Stimulated activated CD8-positive, alpha-beta memory T cell treated with anti-CD3 and anti-CD28 coated beads, Interleukin-4, amount 100 ng/mL, for 1 hour (primary cell): ENCODE measurements at places on chromosomes 13 and 19.

DNA sequence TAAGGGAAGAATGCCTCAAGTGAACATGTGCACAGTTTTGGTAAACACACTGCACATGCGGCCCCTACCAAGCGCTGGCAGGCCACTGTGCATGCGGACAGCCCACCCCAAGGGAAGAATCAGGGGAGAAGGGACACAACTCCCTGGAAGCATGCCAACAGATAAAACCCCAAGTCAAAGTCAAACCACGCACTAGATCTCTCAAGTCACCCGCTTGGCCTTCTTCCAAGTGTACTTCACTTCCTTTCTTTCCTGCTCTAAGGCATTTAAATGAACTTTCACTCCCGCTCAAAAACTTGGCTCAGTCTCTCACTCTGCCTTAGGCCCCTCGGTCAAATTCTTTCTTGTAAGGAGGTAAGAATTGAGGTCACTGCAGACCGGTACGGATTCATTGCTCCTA is 4.6 kb upstream of the RFXAP start:
- DNase-seq: no peak

GRCh38 chr13:36840718-36841250 is 21.8 kb downstream of the RFXAP start:
- no peak for DNase-seq

DNA sequence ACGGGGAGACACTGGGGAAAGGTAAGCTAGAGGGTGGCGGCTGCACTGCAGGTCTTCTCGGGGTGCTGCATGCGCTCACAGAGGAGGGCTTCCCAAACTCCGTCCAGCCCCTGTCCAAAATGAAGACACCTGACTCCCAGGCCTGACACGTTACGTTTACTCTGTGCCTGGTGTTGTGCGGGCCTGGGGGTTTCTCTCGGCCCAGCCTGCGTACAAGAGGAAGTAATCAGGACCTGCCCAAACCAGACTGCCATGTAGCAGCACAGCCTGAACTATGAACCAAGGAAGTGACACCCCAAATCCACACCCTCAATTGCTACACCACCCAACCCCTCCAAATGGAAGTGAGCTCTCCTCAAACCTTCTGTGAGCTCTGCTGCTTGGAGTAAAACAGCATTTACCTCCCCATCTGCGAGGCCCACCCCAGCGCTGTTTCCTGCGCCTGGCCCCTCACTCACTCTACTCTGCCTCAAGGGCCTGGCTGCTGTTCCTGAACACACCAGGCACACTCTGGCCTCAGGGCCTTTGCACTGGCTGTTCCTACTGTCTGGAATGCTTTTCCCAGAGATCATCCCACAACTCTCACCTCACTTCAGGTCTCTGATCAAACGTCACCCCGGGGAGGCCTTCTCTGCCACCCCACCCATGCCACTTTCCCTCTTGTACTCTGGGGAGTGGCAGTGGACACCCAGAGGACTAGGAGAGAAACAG is 3.0 kb downstream of the HSPBP1 start:
- no peak for DNase-seq

DNA sequence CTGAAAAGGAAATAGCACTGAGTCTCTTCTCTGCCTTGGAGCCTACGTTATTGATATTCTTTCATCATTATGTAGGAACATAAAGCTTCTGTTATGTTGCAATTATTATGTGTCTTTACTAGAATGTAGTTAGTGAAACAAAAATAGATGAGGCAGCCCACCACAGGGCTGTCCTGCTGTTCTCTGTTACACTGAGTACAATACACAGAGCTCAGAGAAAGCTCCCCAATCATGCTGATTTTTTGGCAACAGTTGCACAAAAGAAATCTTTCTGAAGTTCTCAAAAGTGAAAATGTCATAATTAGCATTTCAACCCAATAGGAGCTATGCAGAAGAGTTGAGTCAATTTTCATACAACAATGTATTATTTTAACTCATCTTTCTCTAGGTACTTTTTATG is 119.5 kb downstream of the EFNB2 start:
- DNase-seq: no peak

GRCh38 chr13:22219709-22220108 is 548.8 kb downstream of the FGF9 start:
- no peak for DNase-seq

GRCh38 chr19:12666265-12667048 is at the start of the genes MAN2B1 and WDR83:
MAN2B1 (minus strand) TSS chr19:12666742; CDS start chr19:12666701, 41 bp downstream.
WDR83 (plus strand) TSS chr19:12666807; CDS start chr19:12669791, 2,984 bp downstream.
- DNase-seq: peak; percentile 58

DNA sequence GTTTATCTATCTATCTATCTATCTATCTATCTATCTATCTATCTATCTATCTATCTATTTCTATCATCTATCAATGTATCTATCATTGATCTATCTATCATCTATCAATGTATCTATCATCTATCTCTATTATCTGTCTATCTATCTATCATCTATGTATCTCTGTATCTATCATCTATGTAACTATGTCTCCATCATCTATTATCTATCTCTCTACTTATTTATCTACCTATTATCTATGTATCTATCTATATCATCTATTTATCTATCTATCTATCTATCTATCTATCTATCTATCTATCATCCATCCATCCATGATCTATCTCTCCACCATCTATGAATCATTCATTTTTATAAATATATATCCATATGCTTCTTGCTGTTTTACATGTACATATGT is 15.8 kb downstream of the CYP4F3 start:
- no peak for DNase-seq

- DNase-seq: no peak
These were observed 143.3 kb downstream of the DCLK1 start for GRCh38 chr13:35987572-35988513.

- DNase-seq: peak; percentile 50
These were observed 10.5 kb upstream of the B3GNT3 start for GRCh38 chr19:17784201-17785008.

- no peak for DNase-seq
These were observed 748 bp upstream of the SIGLEC8 start for GRCh38 chr19:51458899-51459505.

DNA sequence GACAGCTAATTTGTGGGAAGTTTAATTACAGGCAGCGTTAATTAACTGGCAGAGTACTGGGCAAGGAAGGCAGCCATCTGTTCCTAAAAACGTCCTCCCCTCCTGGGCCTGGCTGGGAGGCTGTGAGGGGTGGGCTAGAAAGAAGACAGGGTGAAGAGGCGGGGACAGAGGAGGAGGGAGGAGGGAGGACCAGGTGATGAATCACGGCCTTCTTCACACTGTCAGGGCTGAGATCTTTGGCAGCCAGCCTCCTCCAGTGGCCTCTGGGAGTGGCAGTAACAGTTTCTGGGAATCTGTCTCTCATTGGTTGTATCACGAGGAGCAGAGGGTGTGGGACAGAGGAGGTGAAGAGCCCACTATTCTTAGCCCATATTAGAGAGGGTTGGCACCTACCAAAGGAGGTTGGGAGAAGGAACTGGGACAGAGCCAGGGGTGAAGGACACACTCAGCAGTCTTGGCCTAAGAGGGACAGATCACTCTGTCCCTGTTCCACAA is 9.6 kb upstream of the ZNRF4 start:
- no peak for DNase-seq

GRCh38 chr13:35675651-35676050 is 199.2 kb upstream of the MAB21L1 start:
- no peak for DNase-seq

GRCh38 chr19:35155441-35155840 is 906 bp downstream of the FXYD5 start:
- no peak for DNase-seq

GRCh38 chr13:95212983-95213850 is 88.0 kb downstream of the ABCC4 start:
- no peak for DNase-seq

- no peak for DNase-seq
These were observed 103.8 kb downstream of the KL start for GRCh38 chr13:33119856-33120543.

- no peak for DNase-seq
These were observed 12.3 kb upstream of the DNMT1 start for GRCh38 chr19:10207026-10207425.

DNA sequence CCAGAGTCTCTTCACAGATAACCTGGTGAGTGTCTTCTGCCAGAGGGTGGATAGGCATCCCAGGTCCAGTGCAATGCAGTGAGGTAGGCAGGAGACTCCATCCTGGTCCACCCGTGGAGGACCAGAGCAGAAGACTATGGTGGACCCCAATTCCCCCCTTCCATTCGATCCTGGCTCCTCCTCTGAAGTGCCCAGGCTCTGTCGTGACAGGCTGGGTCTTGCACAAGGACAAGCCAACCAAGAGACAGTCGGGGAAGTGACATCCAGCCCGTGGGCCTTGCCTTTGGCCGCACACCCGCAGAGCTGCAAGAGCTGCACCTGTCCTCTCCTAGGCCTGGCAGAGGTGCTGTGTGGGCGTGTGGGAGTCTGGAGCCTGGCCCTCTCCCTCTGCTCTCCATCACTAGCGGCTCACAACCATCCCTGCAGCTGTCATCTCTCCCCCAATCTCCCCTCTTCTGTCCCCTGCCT is 3.1 kb downstream of the ZNF784 start:
- DNase-seq: no peak

GRCh38 chr13:84362777-84363176 is 480.5 kb upstream of the SLITRK1 start:
- no peak for DNase-seq

DNA sequence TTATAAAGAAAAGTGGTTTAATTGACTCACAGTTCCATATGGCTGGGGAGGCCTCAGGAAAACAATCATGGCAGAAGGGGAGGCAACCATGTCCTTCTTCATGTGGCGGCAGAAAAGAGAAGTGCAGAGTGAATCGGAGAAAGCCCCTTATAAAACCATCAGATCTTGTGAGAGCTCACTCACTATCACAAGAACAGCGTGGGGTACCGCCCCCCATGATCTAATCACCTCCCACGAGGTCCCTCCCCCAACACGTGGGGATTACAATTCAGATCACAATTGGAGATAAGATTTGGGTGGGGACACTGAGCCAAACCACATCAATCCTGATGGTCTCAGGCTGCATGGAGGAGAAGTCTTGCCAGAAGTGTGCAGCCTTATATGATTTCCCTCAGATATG is 26.0 kb downstream of the TM9SF2 start:
- no peak for DNase-seq

- no peak for DNase-seq
These were observed 970.5 kb downstream of the UQCRFS1 start for GRCh38 chr19:28242317-28242927.

DNA sequence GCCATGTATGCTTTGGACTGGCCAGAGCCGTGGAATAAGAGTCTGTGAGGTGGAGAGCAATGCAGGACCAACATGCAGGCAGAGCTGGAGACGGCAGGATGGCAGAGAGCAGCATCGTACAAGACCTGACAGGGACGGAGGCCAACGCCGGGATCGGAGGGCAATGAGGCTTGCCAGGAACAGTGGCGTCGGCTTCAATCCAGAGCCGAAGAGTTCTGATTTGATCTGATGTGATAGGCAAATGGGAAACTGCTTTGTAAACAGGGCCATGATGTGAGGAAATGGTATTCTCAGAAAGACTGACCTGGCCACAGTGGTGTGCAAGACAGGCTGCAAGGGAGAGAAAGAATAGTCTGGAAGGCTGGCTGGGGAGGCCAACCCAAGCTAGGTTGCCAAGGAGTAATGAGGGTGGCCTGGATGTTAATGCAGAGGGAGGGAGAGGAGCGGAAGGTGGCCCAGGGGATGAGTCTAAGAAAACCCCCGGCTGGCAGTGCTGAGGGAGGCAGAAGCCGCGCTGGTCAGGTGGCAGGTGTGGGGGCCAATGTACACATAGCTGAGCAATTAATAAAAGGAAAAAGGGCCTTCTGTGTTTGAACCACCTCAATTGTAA is 26.7 kb downstream of the RCBTB2 start:
- DNase-seq: no peak

- DNase-seq: no peak
These were observed 112.8 kb downstream of the ITGBL1 start for GRCh38 chr13:101565317-101565716.

GRCh38 chr19:46009530-46010510 is 13.0 kb downstream of the PGLYRP1 start:
- peak; percentile 48 for DNase-seq

DNA sequence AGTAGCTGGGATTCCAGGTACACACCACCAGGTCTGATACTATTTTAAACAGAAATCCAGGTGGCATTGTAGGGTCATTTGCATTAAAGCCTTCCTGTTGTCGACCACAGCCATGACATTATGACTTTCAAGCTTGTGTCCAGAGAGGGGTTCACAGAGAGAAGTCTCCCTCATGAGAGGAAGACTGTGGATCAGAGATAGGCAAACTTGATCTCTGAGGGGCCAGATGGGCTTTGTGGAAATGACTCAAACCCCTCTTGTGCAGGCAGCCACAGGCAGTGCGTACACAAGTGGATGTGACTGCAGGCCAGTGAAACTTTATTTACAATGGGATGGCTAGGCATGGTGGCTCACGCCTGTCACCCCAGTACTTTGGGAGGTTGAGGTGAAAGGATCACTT is 27.8 kb upstream of the F2RL3 start:
- DNase-seq: no peak
